HS-5 (cell line): ENCODE measurements at places on chromosomes 2 and 18.

- no peak for DNase-seq
Observed at GRCh38 chr2:70515938-70516337, 37.7 kb downstream of the TGFA start.

DNA sequence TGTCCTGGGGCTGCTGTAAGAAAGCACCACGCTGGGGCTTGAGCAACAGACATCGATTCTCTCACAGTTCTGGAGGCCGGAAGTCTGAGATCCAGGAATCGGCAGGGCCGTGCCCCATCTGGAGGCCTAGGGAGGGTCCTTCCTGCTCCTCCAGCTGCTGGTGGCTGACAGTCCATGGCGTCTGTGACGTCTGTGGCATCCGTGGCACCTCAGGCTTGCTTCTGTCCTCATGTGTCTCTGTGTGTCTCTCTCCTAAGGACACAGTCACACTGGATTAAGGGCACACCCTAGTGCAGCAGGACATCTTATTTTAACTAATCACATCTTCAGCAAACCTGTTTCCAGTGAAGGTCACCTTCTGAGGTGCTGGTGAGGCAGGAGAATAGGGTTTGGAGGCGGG, 32.6 kb upstream of the KCNF1 start:
- DNase-seq: no peak

- DNase-seq: no peak
Observed at GRCh38 chr2:218622606-218623365, 15.1 kb downstream of the PLCD4 start.

GRCh38 chr2:239884875-239885274, 140.3 kb downstream of the NDUFA10 start:
- DNase-seq: no peak

DNA sequence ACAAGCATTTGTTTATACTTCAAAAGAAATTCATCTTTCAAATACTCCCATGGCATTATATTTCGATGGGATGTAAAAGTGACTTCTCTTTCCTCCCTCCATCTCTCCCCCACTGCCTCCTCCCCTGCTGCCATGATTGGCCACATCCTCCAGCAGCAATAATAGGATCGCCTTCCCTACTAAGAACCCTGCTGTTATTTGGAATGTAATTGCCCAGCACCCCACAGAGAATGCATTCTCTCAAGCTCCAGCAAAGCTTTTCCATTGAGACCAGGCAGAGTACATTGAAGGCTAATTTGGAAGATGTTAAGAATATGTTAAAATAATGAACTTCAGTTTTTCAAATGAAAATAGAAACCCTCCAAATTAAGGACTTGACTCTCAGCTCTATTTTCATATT, 375.4 kb upstream of the ACVR2A start:
- no peak for DNase-seq

GRCh38 chr2:160199683-160200389, at the start of gene ITGB6:
Gene ITGB6 (minus strand): TSS chr2:160200272. CDS start chr2:160200063, 209 bp downstream.
- DNase-seq: no peak
